Aorta (tissue), 5 donors: ENCODE measurements at places on chromosomes 6 and 20.

DNA sequence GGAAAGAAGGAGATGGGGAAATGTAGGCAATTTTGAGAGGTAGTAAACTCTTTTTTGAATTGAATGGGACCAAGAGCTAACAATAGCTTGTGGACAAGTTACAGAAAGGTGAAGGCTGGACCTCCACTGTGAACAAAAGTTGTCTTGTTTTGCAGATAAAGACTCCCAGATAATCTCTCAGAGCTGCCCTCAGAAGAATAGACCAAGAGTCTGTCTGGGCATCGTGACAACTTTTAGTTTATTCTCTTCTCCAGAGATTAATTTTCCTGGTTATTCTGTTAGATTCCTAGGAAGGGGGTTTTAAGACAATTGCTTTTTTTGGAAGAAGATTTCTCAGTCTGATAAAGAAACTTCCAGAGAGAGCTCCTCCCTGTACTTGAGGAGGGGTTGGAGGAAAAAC lies 161.9 kb downstream of the COL19A1 start:
- no peak for DNase-seq

GRCh38 chr20:63471002-63471716 lies 1.3 kb downstream of the KCNQ2 start:
- DNase-seq = no peak

DNA sequence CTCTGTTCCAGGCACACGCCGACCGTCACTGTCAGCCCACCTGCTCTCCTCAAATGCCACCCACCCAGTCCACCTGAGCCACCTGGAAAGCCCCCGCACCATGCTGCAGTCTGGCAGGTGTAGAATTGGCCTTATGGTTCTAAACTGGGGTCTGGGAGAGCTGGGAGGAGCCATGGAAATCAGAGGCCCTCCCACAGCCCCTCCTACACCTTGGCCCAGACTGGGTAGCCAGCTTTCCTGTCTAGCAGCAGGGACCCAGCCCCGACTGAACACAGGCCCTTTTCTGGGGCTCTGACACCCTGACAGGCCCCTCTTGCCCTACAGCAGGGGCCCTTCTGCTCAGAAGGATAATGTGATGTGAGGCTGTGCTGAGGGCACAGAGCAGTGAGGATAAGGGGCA lies 31.1 kb downstream of the LRFN2 start:
- DNase-seq = no peak

DNA sequence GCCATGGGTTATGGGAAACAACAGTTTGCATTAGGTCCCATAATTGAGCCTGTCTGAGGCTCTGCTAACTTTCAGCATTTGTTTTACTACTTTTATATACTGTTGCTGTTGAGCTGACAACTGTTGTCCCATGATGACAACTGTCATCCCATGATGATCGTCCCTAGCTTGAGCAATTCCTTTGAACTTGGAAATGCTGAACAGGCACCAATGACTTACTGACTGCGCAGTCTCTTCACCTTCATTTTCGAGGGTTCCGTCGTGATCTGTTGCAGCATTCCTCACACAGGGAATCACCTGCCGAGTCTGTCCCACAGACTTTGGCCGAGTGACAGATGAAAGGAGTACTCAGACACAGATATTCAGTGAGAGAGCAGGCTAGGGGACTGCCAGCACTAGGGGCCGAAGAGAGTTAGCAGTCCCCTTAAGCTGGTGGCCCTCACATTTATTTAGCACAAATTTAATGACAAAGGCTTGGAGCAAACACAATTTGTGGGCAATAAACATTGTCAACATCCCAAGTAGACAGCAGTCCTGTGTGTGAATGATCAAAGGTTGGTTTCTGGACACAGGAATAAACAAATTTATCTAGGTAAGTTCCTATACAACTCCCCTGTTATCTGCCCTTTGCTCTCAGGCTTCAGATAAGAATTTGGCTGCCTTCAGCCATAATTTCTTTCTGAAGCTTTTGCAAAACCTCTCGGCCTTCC lies 10.0 kb upstream of the TBC1D20 start:
- DNase-seq = no peak

DNA sequence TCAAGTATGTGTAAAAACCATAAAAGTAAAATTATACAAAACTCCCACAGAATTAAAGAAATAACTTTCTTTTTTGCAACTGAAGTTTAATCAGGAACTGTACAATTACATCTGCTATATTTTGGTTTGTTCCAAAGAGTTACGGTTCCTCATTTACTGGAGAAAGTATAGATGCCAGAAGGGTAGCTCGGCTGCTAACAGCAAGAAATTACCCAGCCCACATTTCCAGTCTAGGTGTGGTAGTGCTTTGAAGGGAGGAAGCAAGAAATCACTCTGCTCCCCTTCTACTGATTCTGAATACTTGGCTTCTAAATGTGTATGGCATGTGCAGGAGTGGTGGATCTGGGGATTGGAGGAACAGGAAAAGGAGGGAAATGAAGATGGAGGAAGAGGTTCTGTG lies 441.3 kb downstream of the CDC5L start:
- no peak for DNase-seq
